IMR-90 (cell line): ENCODE measurements at places on chromosomes 2 and 18.

- peak; percentile 37 for DNase-seq
These were observed 22.1 kb downstream of the COL5A2 start for GRCh38 chr2:189157456-189157855.

DNA sequence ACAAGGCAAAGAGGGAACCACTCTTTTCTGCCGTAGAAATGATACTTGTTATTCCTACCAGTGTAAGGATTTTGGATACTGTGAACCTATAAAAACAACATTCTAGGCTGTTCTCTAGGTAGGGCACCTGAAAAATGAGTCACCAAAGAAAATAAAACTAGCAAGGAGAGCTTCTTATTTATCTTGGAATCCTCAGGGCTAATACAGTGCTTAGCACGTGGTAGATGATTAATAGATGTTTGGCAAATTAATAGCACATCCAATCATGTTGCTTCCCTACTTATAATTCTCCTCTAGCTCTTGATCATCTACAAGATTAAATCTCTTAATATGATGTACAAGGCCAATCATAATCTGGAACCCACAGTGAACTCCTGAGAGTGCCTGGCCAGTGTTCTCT lies 73.1 kb downstream of the AAK1 start:
- DNase-seq: no peak

DNA sequence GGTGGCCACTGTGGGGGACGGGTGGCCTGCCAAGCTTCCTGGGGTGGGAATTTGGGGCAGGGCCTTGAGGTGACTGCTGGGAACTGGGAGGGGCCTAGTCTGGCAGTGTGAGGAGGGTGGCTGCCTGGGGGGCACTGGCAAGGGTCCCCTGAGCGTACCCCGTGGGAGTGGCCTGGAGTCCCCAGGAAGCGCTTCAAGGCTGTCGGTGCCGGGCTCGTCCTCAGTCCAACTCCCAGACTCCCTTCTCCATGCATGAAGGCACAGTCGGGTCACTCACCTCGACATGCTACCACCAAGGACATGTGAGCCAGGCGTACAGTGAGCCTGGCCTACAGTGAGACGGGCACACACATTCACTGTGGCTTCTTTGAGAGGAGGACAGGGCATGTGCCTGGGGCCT lies 105.3 kb downstream of the SMIM21 start:
- DNase-seq: no peak

DNA sequence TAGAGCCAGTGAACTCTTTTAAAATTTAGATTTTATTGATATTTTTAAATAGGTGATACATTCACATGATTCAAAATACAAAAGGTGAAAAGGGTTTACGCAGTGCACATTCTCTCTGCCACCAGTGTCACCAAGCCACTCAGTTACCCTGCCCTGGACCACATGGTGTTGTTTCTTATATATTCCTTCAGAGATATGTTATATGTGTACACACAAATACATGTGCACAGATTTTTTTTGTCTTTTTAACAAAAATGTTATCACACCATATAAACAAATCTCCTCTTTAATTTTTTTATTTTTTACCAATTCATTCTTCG lies 26.2 kb downstream of the SERPINB4 start:
- no peak for DNase-seq

DNA sequence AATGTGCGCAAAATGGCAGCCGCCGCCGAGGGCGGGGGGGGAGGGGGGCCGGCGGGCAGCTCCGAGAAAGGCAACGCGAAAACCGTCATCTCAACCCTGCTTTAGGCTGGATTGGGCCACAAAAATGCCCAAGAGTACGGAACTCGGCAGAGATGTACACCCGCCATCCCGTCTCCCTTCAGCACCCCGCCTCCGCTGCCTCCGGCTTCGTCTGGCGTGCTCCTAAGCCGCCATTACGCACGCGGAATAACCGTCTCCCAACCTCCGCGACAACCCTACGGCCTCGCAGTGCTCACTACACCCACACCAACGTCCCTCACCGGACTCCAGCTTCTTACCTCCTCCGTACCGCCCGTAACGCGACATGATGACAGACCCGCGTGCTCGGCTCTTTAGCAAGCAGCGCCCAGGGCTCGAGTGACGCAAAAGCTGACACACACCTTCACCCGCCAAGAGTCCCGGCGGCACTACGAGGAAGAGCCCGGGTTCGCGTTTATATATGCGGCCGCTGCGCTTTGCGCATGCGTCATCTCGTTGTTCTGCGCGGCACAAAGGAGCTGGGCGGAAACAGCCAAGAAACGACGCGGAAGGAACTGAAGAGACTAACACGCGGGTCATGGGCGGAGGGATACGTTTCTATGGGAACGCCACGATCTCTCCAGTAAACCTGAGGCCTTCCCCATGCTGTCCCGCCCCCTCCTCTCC lies at the start of gene SRSF7:
Gene SRSF7 (minus strand): TSS at position 471 of the 705 bp plus-strand sequence. CDS start 105 bp downstream, at position 366.
- DNase-seq: peak; percentile 99

DNA sequence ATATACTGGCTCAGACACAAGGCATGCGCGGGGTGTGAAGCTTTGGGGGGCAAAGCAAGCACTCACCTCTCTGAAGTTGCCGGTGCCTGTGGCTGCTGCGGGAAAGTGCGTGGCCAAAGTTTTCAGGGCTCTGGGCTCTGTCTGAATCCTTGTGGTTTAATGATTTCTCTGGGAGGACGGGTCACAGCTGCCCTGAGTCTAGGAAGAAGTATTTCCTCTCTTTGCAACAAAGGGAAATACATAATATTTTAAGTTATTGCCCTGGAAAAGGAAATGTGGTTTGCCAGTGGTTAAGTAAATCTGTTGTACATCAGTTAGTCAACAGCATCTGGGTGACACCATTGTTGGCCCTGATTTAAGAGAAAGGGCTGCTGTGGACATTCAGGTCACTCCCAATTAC lies 56.7 kb upstream of the ZDBF2 start:
- DNase-seq: no peak

DNA sequence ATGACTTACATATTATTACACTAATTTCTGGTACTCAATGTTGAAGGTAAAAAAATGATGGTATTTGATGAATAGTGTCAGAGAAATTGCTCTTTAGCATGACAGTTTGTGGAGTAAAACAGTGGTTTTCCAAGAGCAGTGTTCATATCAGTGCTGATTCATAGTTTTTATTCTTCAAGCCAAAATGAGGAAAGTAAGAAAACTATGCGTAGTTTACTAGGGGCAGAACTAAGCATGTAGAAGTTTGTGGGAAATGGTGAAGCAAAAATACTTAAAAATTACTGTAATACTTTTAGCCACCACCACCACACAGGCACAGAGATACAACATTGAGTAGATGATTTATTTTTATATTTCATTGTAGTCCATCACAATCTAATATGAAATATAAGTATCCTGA lies 137.3 kb downstream of the ZNF804A start:
- no peak for DNase-seq

DNA sequence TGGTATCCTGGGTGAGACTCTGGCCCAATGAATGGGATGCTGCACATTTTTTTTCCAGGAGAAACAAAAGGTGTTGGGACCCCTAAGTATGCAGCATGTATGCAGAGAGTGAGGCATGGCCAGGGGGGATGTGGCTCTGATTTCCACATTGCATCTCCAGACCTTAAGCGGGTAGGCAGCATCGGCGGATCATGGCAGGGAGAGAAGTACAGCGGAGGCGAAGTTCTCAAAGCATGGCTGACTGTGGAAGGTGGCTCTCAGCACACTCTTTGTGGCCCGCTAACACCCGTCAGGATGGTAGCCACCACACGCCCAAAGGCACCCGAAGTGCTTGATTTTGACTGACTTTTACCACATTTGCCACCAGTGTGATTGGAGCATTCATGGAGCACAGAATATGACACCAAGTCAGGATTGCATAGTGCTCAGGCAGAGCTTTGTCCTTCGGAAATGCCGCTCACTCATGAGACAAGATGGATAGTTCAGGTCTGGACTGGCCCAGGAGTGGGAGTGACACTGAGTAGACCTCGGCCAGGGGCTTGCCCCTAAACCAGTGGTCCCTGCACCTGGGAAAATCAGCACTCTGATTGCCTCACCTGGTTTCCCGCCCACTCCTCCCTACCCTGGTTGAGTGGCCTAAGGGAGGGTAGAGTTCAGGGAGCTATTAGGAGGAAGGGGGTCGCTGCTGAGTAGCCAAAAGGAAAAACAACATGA lies 14.2 kb downstream of the INPP4A start:
- DNase-seq: no peak

GRCh38 chr2:129771418-129772189 lies 207.9 kb upstream of the RAB6C start:
- DNase-seq: no peak

- peak; percentile 84 for DNase-seq
These were observed 99.4 kb downstream of the NEDD4L start for GRCh38 chr18:58143386-58143785.

GRCh38 chr2:201701646-201702045 lies 3.2 kb upstream of the MPP4 start:
- DNase-seq: no peak

DNA sequence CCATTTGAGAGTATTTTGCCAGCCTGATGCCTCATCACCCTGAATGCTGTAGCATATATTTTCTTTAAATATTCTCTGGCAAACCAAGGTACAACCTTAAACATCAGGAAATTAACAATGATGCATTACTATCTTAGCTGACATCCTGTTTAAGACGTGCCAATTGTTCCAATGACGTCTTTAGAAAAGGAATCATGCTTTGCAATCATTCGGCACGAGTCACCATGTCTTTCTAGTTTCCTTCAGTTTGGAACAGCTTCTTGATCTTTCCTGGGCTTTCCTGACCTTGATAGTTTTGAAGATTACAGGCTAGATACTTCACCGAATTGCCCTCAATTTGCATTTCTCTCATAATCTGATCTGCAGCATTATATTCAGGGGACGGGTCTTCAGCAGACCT lies 88.2 kb upstream of the GLI2 start:
- peak; percentile 89 for DNase-seq

GRCh38 chr18:40326985-40327384 lies 1628.0 kb upstream of the PIK3C3 start:
- DNase-seq: no peak

DNA sequence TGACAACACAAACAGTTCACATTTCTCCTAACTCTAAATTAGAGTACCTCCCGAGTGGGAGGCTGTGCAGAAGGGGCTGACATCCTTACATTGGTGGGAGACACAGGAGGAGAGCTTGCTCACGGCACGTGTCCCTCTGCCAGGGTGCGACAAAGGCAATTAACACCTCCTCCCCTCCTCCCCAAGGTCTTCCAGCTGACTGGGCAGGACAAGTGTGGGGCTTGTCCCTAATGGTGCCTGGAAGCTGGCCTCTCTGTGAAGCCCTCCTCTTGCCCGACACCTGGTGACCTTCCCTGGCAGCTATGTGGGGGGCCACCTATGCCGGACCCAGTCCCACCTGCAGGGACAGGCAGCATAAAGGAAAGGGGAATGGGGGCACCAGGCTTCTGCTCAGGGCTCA lies 57.0 kb downstream of the FAM168B start:
- no peak for DNase-seq
